Liver (tissue), 10 donors: ENCODE measurements at places on chromosomes 11 and 22. TPM values are rescaled to one million over a fixed set of nuclear protein-coding genes. Genes with fewer than 3 reads are reported as not detected.

HORMAD2 gene
- not detected for total RNA-seq

CDCA5 gene
- total RNA-seq: 12.0 TPM

BACE1 gene
- 14.0 TPM for total RNA-seq

GP1BB gene
- total RNA-seq: 5.7 TPM

DNA sequence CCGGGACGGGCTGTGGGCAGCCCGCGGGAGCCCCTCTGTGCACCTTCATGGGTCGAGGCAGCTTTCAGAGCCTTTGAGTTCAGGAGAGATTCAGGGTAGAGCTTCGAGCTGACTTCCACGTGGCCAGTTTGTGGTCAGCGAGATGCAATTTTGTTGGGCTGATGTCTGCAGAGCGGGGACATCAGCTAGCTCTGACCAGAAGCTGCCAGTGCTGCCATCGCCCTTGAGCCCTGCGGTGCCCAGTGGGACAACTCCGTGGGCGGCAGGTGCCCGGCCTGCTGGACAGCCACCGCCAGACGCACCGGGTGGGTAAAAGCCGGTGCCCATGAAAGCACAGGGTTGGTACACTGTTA lies 719 bp downstream of the TALDO1 start:
- H3K36me3 ChIP-seq: no peaks in the 10 kb centered on the region
- H3K27ac ChIP-seq: peak overlapping the region; percentile 56
- DNase-seq: no peak
- H3K27me3 ChIP-seq: no peaks in the 10 kb centered on the region

LINC01488 gene
- 0.05 TPM for total RNA-seq

BEST1 gene
- 1.6 TPM for total RNA-seq

- H3K27ac ChIP-seq: no peak overlapping the region
- no peak overlapping the region for H3K4me3 ChIP-seq
- DNase-seq: no peak
- H3K36me3 ChIP-seq: no peaks in the 10 kb centered on the region
These were observed 32.3 kb downstream of the MTMR2 start for GRCh38 chr11:95891423-95892170.

DNA sequence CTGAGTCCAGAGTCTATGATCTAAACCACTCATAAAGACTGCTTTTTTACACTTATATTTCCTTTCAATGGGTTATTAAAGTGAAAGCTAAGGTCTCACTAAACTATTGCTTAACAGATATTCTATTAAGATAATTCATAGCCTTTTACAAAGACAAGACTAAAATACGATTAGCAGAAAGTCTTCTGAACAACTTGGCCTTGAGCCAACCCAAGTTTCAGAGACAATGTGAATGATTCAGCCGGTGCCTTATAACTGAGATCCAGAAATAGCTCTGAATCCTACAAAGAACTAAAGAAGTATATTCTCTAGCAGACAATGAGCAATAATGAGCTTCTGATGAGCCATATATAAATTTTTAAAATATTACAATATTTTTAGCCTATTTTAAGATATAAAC lies 41.5 kb upstream of the CARD18 start:
- no peaks in the 10 kb centered on the region for H3K4me1 ChIP-seq
- H3K4me3 ChIP-seq: no peak overlapping the region
- H3K27ac ChIP-seq: no peak overlapping the region
- H3K27me3 ChIP-seq: no peaks in the 10 kb centered on the region
- DNase-seq: no peak
- no peaks in the 10 kb centered on the region for H3K36me3 ChIP-seq
